ENCODE measurements at places on chromosomes 1 and 21.

- DNase-seq = peak; percentile 84
Measured at GRCh38 chr1:33176362-33176850, 5.4 kb downstream of the TRIM62 start.

- peak; percentile 38 for DNase-seq
Measured at GRCh38 chr1:36560177-36560576, 77.5 kb upstream of the CSF3R start.

DNA sequence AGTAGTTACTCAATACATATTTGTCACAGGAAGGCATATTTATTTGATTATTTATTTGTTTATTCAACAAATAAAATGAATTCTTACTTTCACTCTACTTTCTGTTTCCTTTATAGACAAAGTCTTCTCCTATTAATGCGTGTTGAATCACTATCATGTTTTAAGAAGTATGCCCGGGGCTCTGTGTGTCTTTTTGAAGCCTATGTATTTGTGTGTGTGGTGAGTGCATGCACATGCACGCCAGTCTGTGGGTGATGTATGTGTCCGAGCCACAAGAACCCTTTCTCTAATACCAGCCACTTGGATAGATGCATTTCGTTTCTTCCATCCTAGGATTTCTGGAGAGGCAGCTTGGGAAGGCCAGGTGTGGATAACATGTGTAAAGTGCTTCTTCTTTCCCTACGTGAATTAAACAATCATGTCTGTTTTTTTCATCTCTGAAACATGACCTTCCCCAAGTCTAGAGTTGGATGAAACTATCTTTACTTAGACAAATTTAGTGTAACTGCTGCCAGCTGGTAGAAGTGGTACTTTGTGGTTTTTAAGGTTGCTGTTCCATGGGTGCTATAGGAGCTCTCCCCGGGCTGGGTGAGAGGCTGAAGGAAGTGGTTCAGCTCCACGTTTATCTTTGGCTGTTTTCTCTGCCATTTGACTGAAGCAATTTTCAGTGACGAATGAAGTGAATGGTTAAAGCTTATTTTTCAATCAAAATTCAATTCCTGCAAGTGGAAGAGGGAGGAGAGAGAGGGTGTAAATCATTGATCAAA lies 46.8 kb upstream of the PPM1J start:
- DNase-seq = no peak

DNA sequence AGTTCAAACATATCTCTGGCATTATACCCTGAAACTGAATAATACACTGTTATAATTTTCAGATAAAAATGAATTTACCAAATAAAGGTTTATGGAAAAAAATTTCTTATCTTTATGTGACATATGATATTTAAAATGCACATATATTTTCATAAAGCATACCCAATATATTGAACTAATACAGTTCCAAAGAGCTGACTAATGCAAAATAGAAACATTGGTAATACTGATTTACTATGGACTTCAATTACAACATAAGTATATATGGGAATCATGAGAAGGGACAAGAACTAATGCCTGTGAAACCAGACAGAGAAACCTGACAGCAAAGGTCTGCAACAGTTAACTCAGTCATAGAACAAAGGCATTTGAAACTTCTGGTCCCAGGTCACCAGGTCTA lies 153.5 kb downstream of the DENND1B start:
- DNase-seq = no peak

DNA sequence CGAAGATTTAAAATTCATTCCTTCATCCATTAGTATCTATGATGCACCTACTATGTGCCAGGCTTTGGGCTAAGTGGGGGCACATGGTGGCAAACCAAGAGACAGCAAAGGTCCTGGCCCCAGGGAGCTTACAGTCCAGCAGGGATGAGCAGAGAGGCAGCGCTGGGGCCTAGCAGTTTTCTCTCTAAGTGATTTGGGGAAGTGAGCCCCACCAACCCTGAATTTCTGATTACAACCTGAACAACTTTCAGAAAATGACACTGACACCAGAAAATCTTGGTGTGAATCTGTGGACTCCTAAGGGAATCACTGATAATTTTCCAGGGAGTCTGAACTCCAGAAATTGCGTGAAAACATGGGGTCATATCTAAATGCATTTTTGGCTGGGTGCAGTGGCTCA lies 111.5 kb downstream of the CAPN8 start:
- DNase-seq = no peak

GRCh38 chr1:190068304-190068703 lies 409.4 kb downstream of the BRINP3 start:
- DNase-seq = no peak

DNA sequence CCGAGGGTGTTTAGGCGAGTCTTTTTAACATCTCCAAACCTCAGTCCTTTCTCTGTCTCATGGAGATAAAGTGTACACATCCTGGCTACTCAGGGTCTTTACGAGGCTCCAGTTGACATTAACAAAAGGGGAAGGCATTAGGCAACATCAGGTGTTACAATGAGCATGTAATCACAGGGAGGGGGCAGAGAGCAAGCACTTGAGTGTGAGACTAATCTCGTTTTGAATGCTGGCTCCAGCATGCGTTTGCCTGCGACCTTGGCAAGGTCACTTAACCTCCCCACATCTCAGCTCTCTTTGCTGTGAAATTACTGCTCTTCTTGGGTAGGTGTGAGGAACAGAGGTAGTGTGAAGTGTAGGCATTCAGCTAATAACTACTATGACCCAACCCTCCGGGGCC lies 3.1 kb downstream of the TNNT2 start:
- DNase-seq = no peak

DNA sequence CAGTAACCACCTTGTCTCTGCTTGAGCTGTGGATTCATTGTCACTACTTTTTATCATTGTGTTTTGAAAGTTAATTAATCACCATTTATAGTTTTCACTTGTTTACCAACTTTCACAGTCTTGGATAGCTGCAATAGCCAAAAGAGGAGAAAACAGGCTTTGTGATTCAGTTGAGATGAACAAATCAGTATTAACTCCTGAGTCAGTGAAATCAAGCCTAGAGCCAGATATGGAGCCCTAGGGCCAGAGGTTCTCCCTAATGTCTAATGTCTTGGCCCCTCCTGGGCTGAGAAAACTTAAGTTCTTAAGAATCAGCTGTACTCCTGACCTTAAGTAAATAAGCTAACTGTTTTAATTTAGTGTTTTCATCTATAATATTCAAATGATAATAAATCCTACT lies 228.8 kb downstream of the DNM3 start:
- no peak for DNase-seq

DNA sequence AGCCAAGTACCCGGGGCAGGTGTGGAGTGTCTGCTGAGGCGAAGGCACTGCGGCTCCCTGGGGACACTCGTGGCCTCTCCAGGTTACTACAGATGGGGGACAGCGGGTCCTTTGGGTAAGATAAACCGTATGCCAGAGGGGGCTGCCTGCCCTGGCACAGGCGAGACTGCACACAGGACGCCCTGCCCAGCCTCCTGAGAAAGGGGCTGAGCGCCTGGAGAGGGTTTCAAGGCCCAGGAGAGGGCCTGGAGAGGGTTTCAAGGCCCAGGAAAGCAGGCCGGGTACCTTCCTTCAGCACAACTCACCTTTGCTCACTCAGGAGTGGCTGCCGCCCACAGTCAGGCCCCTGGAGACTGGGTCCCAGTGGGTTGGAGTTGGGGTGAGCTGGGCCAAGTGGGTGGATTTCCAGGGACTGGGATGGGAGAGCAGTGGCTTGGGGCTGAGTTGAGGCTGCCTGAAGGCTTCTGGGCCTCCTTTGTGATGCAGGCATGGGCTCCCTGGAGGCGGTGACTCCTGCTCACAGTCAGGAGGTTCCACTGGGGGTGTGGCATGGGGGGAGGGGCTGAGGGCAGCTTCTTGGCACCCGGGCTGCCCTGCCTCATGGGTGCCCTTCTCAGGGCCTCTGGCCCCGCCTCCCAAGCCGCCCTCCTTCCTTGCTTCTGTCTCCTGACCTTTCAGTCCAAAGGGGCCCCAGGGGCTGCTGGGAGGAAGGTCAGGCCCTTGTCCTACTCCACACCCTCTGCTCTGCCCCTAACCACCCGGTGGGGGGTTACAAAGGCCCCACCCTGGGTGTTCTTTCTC lies at the start of gene MMEL1:
Gene MMEL1, minus strand, starts transcription at position 456 of the 801 bp plus-strand sequence. CDS start 3,532 bp downstream, outside the sequence.
- peak; percentile 46 for DNase-seq

All from islet precursor cell (in vitro differentiated cells).